ENCODE measurements at places on chromosomes 1 and 21.

DNA sequence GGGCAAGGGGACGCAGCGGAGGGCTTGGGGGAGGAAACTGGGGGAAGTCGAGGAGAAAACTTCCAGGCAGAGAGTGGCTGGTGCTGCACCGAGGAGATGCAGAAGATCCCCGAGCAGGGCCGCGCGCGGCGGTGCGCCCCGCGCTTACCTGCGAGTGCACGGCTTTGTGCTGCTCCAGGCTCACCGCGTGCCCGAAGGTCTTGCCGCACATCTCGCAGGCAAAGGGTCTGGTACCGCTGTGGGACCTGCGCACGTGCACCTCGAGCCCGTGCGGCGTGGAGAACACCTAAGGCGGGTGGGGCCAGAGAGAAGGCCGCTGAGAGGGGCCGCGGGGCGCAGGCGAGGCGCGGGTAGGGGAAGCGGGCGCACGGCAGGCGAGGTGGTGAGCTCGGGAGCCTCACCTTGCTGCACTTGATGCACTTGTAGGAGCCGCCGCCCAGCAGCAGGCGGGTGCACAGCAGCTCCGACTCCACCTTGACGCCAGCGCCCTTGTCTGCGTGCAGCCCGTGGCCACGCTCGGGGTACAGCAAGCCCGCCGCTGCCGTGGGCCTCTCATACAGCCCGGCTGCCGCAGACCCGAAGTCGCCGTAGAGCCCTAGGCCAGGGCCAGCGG lies 6.4 kb downstream of the GFI1 start:
- no peak for DNase-seq

DNA sequence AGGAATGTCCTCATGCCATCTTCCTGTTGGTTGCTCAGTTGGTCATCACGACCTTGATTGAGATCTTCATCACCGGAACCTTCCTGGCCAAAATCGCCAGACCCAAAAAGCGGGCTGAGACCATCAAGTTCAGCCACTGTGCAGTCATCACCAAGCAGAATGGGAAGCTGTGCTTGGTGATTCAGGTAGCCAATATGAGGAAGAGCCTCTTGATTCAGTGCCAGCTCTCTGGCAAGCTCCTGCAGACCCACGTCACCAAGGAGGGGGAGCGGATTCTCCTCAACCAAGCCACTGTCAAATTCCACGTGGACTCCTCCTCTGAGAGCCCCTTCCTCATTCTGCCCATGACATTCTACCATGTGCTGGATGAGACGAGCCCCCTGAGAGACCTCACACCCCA lies 42.9 kb downstream of the KCNJ15 start:
- peak; percentile 34 for DNase-seq

DNA sequence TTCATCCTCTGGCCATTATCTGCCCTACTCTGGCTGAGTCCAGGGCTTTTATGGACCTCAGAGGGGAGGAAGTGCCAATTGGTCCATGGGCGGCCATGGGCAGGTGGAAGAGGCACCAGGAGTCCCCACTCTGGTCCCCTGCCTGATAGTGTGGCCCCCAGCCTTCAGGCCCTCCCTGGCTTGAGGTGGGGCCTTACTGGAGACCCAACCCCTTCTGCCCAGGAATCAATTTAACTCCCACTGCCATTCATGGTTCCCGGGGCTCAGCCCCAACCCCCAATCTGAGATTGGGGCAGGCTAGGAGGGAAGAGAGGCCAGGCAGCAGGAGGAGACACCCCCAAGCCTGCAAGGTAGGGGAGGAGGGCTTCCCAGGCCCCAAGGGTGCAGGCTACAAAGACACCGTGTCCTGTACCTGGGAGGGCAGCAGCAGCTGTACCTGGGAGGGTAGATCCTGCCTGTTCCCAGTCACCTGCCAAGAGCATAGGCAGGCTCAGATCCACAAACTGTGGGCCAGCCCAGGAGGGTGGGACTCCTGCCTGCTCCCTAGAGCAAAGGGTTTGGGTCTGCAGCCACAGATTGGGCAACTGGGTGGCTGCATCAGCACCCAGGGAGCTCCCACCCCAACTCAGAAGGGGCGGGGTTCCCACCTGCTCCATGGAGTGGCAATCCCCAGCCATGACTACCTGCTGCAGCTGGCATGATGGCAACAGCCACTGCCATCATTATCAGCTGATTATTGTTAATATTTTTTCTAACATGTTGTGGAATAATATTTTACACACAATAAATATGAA lies 1044.1 kb upstream of the B3GALT2 start:
- no peak for DNase-seq

DNA sequence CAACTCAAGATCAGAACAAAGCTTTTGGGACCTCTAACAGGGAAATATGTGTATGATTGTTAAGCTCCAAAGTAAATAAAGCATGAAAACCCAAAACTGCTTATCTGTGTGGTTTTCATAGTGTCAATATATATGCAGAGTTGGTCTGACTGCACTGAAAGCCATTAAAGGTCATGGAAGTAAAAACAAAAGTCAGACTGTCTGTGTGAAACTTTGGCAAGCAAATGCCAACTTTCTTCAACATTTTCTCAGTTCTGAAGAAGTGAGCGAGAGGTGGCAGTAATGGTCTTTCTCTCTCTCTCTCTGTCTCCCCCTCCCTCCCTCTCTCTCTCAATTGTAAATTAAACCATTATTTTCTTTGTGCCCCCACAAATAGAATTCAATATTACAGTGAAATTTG lies 100.1 kb upstream of the S1PR1 start:
- peak; percentile 23 for DNase-seq

DNA sequence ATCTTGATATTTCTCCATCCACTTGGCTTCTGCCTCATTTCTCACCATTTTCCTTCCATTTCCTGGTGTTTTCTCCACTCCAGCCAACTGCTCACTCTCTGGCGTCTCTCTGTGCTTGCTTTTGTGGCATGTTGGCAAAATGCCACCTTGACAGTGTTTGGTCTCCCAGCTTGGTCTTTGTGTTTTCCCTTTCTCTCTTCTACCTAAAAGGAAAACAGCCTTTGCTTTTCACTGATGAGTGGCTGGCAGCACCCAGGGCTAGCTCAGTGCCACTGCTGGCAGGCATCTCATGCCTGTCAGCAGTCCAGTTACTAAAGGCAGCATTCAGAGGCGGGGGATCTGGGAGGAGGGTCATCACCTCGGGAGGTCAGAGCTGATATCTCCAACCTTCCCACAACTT lies 55.3 kb upstream of the DSCAM start:
- no peak for DNase-seq

GRCh38 chr1:11967028-11967547 lies 13.2 kb upstream of the MFN2 start:
- peak; percentile 55 for DNase-seq

DNA sequence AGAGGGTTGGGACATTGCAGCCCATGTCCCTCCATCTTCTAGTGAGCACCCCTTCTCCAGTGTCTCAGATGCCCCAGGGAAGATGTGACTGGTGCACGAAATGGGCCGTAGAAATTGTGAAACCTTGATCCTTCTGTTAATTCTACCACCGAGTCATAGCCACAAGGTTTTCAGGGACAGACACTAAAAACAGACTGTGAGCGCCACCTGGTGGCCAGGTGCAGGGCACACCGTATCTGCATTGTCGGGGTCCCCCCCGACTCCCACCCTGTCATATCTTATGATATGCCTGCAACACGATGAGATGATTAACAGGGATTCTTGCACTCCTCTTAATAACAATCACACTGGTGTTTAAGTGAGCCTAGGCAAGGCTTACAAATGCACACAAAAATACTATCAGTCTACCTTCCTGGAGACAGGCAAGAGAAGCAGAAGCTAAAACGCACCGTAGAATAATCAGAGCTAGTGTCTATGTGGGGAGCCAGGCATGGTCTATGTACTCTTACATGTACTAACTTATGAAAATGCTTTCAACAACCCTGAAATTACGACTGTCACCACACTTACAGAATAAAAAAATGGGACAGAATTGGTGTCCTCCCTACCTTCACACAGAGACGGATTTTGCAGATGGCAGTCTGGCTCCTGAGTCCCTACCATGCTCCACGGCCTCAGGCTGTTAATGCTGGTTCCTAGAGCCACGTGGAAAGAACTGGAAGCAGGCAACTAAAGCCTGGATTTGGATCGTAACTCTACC lies 57.9 kb downstream of the FHAD1 start:
- DNase-seq: peak; percentile 71

DNA sequence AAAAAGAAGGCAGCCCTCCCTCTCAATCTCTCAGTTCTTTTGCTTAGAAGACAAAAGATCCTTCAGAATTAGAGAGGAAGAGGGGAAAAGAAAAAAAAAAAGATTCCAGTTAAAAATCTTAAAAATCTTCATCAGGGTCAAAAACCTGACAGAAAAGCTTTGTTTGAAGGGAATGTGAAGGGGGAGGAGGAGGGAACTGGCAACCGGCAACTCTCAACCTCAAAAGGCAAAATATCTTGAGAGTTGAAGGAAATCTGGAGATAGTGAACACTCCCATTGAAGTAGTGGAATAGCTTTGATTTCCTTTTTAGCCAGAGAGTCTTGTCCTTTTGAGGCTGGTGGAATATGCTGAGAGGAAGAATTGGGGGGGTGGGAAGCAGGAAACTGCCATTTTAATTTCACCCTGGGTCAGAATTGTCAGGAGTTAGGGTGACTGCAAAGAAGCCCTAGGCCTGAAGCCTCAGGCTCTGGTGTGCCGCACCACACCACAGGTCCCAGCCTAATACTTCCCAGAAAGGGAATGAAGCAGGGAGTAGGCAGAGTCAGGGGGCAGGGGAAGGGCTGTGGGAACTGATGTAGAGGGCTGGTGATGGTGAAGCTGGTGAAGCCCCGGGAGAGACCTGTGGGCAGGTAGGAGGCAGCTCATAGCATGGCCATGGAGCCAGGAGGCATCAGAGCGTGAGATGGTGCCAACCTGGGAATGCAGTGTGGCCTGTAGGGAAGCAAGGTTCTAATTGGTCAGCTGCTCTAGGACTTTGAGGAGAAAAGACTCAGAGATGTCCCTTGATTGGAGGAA lies 24.6 kb downstream of the KIRREL1 start:
- no peak for DNase-seq

- DNase-seq: peak; percentile 8
Observed at GRCh38 chr1:205458777-205459566, 3.1 kb upstream of the BLACAT1 start.

- peak; percentile 88 for DNase-seq
Observed at GRCh38 chr1:65079941-65080340, 68.1 kb upstream of the AK4 start.

- peak; percentile 94 for DNase-seq
Observed at GRCh38 chr1:51170342-51170741, 65.7 kb upstream of the RNF11 start.

DNA sequence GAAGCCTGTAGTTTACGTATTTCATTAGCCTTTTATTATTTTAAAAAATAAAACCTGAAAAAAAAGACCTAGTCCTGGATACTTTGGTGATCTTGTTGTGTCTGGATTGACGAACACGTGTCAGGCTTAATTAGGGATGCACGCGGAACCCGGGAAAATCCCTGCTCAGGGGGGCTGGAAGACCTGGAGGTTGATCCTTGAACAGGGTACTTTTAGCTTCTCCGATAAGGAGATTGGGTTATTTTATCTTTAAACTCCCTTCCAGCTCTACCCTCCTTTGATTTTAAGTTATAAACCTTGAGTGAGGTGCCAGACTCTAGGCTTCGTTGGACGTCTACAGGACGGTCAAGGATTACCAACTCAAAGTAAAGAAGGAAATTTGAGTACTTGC lies 552 bp upstream of the ZNF691 start:
- DNase-seq: no peak

DNA sequence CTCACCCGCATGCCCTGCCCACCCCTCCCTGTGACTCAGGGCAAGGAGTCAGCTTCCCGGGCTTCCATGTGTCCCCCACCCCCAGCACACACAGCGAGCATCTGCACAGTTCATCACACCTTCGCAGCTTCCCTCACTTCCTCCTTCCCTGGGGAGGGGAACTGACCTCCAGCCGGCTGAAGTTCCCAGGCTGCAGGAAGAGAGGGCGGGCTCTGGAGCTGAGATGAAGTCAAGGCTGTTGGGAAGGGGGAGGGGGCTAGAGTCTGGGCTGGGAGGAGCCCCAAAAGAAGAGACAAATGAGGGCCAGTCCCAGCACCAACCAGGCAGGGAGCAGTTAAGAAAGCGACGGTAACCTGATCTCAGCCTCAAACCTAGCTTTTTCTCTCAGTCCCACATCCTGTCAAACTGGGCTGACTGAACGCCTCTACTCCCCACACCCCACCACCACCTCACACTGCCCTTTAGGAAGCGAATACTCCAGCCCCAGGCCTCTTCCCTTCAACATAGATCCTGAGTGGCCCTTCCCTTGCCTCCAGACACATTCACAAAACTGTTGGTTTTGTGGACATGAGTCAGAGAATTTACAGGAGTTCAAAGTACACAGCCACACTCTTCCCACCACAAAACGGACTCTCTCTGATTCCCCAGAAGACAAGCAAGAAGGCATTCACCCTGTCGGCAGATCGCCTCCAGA lies 1.8 kb downstream of the RHOC start:
- peak; percentile 79 for DNase-seq

DNA sequence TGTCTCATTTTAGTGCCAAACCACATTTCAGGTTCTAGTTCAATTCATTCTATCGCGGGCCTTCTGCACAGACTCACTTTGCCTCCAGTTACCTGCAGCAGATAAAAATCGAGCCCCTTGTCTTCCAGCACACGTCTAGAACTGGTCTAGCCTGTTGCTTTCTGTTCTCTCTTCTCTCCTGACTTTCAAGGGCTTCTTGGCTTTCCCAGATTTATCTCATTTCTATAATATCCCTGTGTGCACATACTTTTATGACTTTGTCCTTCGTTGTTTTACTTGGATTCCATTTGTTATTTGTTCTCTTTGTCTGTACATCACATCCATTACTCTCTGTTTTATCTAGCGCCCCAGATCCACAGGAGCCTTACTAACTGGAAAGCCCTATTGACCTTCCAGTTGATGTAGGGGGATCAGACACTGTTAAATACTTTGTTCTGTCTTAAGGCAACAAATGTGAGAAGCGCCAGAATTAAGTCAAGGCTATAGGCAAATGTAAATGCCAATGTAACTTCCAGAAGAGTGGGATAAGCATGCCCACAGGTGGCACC lies 284.5 kb upstream of the ADGRL4 start:
- DNase-seq: no peak

DNA sequence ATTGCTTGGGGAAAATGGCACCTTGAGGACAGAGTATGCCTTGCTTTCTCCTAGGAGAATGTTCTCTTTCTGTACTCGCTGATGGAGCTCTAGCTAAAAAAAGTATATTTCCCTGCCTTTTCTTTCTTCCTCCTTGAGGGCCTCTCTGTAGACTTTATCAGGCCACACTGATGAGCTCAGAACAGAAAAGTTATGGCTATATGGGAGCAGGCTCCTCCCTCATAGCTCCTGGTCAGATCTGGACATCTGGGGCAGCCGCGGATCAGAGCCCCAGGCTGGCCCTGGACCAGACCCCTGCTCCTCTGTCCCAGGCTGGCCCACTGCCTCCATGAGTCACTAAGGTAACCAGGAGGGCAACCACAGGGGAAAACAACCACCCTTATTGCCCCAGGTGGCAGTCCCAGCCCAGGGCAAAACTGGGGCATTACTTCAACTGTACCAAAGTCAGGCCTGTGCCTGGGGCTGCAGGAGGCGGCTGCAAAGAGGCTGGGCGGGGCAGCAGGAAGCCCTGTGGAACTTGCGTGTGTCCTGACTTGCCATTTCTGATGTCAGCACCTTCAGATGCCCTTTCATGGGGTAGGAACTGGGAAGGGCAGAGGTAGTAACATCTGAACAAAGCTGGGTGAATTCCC lies 26.3 kb upstream of the ZNF648 start:
- DNase-seq: no peak

DNA sequence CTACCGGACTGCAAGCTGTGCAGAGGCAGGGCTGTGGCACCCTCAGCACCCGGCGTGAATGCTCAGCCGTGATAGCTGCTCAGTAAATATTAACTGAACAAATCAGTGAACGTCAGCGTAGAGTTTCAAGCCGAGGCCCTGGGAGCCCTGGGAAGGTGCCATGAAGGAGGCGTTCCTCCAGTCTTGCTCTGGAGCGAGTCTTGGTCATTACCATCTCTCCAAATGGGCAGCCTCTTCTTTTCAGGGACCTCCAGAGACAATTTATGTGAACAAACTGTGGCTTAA lies 449.2 kb downstream of the CAMTA1 start:
- DNase-seq: no peak

Data from inflammatory macrophage treated with lipopolysaccharide for 4 hours (primary cell).